ENCODE measurements at places on chromosomes 2 and 18.
A peak's percentile ranks its signal among the peaks of the same experiment; 100 is the strongest.

GRCh38 chr2:26568076-26568890, 72.9 kb downstream of the CIB4 start:
- DNase-seq = no peak

DNA sequence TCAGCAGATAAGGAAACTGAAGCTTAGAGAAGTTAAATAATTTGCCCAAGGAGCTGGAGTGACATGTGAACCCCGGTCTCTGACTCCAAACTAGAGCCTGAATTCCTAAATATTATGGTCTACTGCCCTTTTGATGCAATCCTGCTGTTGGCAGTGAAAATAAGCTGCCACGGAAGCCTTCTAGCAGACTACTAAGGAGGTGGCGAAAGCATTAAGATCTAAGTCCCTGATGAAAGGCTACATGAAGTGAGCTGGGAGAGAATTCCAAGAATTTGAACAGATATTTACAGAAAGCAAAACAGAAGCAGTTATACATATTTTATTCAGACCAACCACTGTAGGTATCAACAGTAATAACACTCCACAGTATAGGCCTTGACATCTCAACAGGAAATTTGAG, 28.1 kb downstream of the TRMT61B start:
- no peak for DNase-seq

- peak; percentile 19 for DNase-seq
Measured at GRCh38 chr2:54722641-54723040, 821 bp upstream of the EML6 start.

GRCh38 chr2:207531032-207531952, 1.5 kb downstream of the CREB1 start:
- peak; percentile 57 for DNase-seq

- no peak for DNase-seq
Measured at GRCh38 chr2:173673640-173674039, 291.5 kb downstream of the SP3 start.

GRCh38 chr18:26017929-26018328, 72.5 kb downstream of the SS18 start:
- DNase-seq = peak; percentile 11

DNA sequence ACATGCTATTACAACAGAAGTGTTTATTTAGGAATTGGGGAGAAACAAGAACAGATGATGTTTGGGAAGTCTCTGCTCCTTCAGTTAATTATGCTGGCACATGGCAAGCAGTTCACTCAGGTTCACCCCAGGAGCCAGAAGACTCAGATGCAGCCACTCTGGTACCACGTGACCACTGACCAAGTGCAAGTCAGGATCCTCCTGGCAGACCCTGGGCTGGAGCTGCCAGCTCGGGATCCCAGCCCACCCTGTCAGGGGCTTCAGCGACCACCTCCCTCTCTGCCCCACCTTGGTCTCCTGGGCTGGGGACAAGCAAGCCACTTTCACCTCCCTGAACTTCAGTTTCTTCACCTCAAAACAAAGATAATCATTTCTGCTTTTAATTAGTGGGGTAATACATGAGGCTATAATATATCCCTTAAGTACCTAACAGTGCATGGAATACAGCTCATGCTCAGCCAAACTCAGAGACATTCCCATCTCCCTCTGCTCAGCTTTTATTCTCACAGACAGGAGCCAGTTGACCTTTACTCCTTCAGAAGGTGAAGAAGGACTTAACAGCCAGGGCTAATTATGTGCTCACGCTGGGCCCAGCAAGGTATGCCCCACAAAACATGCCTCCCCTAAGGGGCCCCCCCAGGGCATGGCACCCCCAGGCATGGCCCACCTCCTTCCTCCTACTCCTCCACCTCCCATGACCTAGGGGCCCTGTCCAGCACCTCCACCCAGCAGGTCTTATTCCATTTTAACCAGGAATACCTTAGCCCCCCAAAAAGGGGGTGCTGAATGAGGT, 11.8 kb downstream of the CRACDL start:
- no peak for DNase-seq

- DNase-seq = no peak
Measured at GRCh38 chr2:160397530-160397865, 96.1 kb downstream of the RBMS1 start.

DNA sequence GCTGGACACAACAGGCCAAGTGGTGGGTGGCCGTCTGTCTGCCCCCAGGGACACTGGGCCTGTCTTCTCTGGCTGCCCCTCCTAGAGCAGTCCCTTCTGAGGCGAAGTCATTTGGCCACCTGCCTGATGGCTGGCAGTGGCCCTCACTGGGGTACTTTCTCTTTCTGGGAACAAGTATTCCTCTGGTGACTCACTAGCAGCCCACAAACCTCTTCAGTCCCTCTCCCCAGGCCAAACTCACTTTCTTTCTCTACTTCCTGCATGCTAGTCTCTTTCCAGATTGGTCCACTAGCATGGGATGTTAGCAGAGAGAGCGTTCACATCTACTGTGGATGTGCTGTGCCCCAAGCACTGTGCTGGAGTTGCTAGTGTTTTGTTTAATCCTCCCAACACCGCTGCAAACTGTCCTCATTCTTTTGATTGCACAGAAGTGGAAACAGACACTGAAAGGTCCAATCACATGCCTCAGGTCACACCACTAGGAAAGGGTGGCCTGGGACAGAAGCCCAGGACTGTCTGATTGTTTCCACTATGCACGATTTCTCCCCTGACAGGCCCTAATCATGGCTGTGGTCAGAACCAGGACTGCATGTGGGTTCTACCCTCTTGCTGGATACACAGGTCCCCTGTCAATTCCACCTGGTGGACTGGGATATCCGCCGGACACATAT, 5.2 kb downstream of the DYSF start:
- DNase-seq = no peak

GRCh38 chr18:36409779-36410178, 112.3 kb downstream of the FHOD3 start:
- no peak for DNase-seq

GRCh38 chr2:12486205-12487118, 230.3 kb upstream of the TRIB2 start:
- peak; percentile 45 for DNase-seq

DNA sequence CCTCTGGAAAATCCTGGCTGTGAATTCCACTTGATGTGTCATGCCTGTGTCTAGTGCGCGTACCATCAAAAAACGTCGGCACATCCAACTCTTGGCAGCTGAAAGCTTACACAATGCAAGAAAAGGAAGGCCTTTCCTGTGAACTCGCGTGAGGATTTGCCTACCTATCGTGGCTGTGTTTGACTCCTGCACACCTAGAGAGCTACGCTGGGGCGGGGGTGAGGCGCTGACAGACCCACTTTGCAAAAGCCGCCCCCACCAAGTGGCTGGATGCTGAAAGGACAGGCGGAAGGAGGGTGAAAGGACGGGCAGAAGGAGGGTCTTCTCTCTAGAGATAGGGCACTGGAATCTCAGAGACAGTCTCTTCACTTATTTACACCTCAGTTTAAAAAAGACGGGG, 270.1 kb downstream of the EIPR1 start:
- no peak for DNase-seq

DNA sequence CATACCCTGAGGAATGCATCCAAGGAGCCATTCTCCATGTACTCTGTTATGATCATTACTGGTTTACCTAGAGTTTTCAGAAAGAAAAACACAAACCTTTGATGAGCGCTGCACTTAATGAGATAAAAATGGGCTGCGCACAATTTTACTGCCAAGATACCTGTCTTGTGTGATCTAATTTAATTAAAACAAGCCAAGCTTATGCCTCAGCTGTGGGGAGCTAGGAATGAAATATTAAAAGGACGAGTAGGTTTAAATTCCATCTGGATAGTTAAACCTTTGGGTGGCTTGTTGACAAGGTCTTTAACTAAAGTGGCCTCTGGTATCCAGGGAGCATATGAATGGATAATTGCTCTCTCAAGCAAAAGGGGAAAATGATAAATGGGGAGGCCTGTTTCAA, 135.0 kb downstream of the EPHA4 start:
- no peak for DNase-seq

DNA sequence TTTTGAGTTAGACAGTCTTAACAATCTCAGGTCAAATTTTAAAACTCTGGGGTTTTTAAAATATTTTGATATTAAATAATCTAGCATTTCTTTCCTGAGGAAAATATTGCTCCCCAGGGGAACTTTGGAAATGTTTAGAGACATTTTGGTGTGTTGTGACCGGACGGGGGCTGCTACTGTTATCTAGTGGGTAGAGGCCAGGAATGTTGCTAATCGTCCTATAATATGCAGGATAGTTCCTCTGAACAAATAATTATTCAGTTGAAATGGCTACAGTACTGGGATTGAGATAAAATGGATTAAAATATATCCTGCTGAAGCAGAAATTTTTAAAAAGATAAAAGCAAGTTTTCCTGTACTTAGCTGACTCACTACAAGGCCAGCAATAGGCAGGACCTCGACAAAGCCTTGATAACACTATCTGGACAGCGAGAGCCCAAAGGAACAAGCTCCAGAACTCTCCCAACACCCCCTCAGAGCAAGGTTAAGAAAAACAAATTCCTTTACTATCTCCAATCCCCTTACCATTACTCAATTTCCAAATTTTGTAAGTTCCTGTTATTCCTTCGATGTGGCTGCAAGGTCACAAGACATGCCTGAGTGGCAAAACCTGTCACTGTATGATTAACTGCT, 1407.4 kb downstream of the SUCLG1 start:
- DNase-seq = no peak

DNA sequence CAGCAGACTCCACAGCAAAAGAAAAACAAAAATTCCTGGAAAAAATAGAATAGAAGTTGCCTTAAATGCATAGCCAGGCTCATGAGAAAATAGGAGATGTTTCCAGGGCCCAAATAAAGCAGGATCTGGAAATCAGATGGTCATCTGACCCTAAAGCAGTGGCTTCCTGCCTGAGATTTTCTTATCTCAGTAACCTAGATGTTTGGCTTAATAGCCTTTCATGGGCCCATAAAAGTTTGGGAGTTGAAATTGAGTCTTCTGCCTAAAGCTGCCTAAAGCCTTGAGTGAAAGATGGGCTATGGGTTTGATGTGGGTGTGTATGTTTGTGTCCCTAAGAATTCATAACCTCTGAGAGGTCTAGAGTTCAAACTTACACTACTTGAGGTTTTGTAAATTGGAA, 149.1 kb downstream of the ANTXR1 start:
- DNase-seq = no peak

DNA sequence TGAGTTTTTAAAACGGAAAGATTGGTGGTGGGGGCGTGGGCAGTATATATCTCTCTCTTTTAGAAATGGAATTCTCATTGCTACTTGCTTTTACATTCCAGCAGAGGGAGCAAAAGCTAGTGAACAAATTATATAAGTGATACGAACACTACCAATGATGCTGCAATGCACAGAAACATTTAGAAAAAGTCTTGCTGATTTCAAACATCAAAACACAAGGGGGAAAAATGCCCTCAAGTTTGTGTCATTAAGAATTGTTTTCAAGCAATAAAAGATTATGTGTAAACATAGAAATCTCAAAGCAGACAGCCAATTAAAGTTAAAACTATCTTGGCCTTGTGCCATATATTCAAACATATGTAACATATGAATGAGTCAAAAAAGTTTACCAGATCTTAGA, 296.3 kb upstream of the KCNJ3 start:
- DNase-seq = peak; percentile 5

DNA sequence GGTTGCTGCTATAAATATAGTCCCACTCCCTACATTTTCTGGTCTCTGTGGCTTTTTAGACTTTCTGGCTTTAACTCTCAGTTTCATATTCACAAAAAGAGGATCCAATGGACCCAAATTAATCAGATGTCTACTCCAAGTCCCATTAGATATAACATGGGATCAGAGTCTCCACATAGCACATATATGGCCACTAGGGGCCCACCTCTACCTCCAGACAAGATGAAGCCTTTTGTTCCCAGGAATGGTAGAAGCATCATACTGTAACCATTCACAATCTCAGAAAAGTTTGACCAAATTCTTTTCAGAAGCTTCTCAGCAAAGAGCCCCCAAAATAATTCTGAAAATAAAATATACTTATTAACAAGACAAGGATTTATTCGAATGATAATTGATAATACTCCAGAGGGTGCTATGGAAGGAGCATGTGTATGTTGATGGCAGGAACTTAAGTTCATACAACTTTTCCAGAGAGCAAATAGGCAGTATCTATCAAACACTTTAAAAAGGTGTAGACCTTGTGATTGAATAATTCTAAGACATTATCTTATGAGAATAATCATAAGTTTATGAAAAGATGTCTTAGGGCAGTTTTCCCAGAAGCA, 382.3 kb upstream of the CRIM1 start:
- DNase-seq = peak; percentile 36

GRCh38 chr2:217064234-217065011, 204.6 kb upstream of the TNP1 start:
- peak; percentile 15 for DNase-seq

DNA sequence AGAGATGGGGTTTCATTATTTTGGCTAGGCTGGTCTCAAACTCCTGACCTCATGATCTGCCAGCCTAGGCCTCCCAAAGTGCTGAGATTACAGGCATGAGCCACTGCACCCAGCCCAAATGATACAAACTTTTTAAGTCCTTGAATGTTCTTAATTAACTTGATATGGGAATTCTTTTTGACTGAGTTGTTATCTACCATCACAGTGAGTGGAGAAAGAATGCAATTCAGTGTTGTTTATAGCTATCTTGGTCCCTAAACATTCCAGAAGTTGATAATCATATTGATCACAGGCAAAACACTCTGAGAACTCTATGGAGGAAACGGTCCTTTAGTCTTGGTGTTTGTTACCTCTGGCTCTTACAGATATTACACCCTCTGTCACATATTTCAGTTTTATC, 1072.5 kb downstream of the SUCLG1 start:
- no peak for DNase-seq

- no peak for DNase-seq
Measured at GRCh38 chr18:61896757-61897156, 4.0 kb upstream of the RNF152 start.

- no peak for DNase-seq
Measured at GRCh38 chr2:31028417-31028816, 109.8 kb downstream of the GALNT14 start.

- DNase-seq = no peak
Measured at GRCh38 chr2:23148342-23148741, 236.6 kb upstream of the KLHL29 start.

DNA sequence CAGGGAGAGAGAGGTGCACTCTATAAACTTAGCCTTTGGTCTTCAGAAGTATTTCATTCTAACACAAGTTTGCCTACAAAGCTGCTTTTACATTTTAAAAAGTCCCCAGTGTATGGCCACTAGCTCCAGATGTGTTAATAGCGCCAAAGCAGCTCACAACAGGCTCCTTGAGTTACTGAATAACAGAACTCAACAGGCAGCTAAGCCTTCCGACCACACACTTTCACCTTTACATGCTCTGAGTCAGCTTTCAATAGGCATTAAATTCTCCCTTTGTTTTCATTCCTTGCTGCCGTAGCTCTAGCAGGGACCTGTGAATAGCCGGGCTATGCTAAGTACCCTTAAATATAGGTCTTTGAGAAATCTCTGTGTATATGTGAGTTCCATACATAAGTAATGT, 262.8 kb upstream of the PARD3B start:
- DNase-seq = no peak

- no peak for DNase-seq
Measured at GRCh38 chr2:74847070-74847858, 13.3 kb downstream of the HK2 start.

DNA sequence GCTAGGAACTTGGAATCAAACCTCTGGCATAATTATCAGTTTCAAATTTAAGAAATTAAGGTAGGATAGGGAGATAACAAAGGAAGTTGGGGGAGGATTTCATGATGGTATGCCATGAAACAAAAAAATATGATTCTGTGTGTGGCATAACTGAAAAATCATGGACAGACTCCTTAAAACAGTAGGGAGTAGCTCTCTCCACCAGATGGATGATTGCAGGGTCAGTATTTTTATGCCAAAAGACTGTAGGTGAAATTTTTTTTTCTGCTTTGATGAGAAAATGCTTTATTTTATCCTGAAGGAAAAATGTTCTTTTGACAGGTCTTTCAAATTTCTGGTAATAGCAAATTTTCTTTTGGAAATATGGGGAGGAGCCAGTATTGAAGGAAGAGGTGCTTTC, 94.3 kb downstream of the TRABD2A start:
- no peak for DNase-seq

Data from GM12865 (cell line).